ENCODE measurements at places on chromosomes 5 and 9. TPM values are rescaled to one million over a fixed set of nuclear protein-coding genes. Genes with fewer than 3 reads are reported as not detected.

The TMOD1 gene
- total RNA-seq: 11.4 TPM

The ADAMTSL2 gene
- total RNA-seq: 14.0 TPM

The CLTA gene
- total RNA-seq: 185 TPM

The SDHA gene
- 140 TPM for total RNA-seq

The CDX1 gene
- total RNA-seq: 0.29 TPM

The RASA1 gene
- 25.6 TPM for total RNA-seq

The ARHGEF28 gene
- 29.9 TPM for total RNA-seq

The PTPRD gene
- total RNA-seq: 35.9 TPM

The EEIG1 gene
- total RNA-seq: 220 TPM

The SLC22A4 gene
- 0.37 TPM for total RNA-seq

The IRX2 gene
- total RNA-seq: 0.26 TPM

The TAF11L10 gene
- total RNA-seq: not detected

The RXFP3 gene
- total RNA-seq: not detected

The CDC25C gene
- total RNA-seq: 0.37 TPM

The CCL27 gene
- not detected for total RNA-seq

The INSYN2B gene
- 0.46 TPM for total RNA-seq

The PDZD2 gene
- total RNA-seq: 2.7 TPM

The BNC2 gene
- total RNA-seq: 52.0 TPM

The IL31RA gene
- total RNA-seq: 0.17 TPM

The IFNW1 gene
- not detected for total RNA-seq

The LAMC3 gene
- total RNA-seq: 14.2 TPM

The TMEM174 gene
- total RNA-seq: not detected

The PDE8B gene
- 29.4 TPM for total RNA-seq

The OR1Q1 gene
- not detected for total RNA-seq

The SCGB3A2 gene
- not detected for total RNA-seq

The SNX30 gene
- 8.9 TPM for total RNA-seq

The TRIM36 gene
- total RNA-seq: 1.3 TPM

The FUT7 gene
- total RNA-seq: 0.26 TPM

All from mucosa of gallbladder (tissue), 1 donor.